ENCODE measurements at places on chromosomes 2 and 18.

DNA sequence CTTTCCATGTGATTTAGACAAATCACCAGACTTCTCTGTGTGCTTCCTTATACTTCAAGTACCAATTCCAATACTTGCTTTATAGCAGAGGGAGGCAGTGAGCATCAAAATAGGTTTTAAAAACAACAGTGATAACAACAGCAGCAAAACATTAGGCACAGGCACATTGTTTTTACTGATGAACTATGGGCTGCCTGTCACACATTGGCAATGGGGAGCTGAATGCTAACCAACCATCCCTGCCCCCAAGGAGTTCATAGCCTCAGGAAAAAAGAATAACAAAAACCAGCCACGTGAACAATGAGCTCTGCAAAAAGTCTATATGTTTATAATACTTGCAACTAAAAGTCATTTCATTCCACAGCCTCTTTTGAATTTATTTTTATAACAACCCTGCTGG lies 287.9 kb upstream of the TRIB2 start:
- no peak for DNase-seq

- no peak for DNase-seq
Observed at GRCh38 chr2:240881913-240882312, 13.3 kb downstream of the AGXT start.

DNA sequence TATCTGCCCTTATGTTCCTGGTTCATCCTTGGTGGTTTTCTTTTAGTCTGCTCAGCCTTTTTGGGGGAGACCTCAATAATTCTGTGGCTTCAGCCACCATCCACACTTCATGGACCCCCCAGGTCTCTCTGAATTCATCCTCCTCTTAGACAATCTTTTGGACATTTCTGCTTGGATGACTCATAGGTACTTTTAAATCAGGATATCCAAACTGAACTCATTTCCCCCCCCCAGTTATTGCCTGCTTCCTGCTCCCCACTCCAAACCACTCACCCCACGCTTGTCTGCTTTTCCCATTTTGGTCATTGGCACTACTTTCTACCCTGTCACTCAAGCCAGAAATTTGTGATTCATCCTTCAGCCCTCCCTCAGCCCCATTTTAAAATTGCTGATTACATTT lies 78.5 kb downstream of the TANC1 start:
- no peak for DNase-seq

DNA sequence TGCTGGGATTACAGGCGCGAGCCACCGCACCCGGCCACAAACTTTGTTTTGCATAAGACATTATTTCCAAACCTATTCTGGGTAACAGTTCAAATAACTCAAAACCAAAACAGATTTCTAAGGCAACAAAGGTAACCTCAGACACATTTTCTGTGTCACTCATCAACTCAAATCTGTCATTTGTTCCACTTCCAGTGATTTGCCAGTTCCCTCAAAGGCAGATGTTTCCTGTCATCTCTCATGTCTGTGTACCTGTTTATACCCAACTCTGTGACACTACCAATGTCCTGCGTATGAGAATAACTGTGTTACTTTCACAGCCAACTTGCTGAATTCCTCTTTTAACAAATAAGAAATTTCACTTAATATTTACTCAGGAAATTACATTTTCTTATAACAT lies 54.4 kb downstream of the SCN3A start:
- no peak for DNase-seq

Data from NCI-H1694 treated with DMSO at 0.1 percent for 48 hours (cell line).